Dermis blood vessel endothelial cell (primary cell): ENCODE measurements at places on chromosomes 1 and 21. TPM values are rescaled to one million over a fixed set of nuclear protein-coding genes. Genes with fewer than 3 reads are reported as not detected.

The GJA9 gene
- total RNA-seq: not detected in 2 replicates

The RPL5 gene
- 892 and 958 TPM in 2 replicates for total RNA-seq

The ZSWIM5 gene
- total RNA-seq: 5.8 and 6.5 TPM in 2 replicates

The GBP6 gene
- under 0.01 TPM in 1 of 2 replicates, not detected in the other for total RNA-seq

The SEMA4A gene
- 0.68 and 0.74 TPM in 2 replicates for total RNA-seq

The SAMD13 gene
- total RNA-seq: 1.0 and 1.5 TPM in 2 replicates

The NHLH2 gene
- not detected in 2 replicates for total RNA-seq

The ZNF648 gene
- total RNA-seq: not detected in 2 replicates

The PPIAL4G gene
- total RNA-seq: not detected in 2 replicates

The KLHL21 gene
- 25.9 and 31.7 TPM in 2 replicates for total RNA-seq

The DNAH14 gene
- total RNA-seq: 9.2 and 9.5 TPM in 2 replicates

The OXCT2 gene
- 2.9 and 7.0 TPM in 2 replicates for total RNA-seq

The FAM3B gene
- total RNA-seq: not detected in 2 replicates

The IGSF3 gene
- 24.8 and 29.4 TPM in 2 replicates for total RNA-seq

The THEMIS2 gene
- 21.8 and 27.9 TPM in 2 replicates for total RNA-seq

The GBP4 gene
- 13.9 and 25.4 TPM in 2 replicates for total RNA-seq

The ETV3L gene
- total RNA-seq: not detected in 2 replicates

The RHBDL2 gene
- 0.28 and 0.51 TPM in 2 replicates for total RNA-seq

The LAX1 gene
- 0.19 TPM in 1 of 2 replicates, not detected in the other for total RNA-seq

The TGFB2 gene
- 36.2 and 38.6 TPM in 2 replicates for total RNA-seq

The S100A7 gene
- total RNA-seq: not detected in 2 replicates

The ADAMTS5 gene
- total RNA-seq: 0.33 and 0.34 TPM in 2 replicates

The DFFB gene
- 13.7 and 14.8 TPM in 2 replicates for total RNA-seq

The ORC1 gene
- 2.9 and 11.2 TPM in 2 replicates for total RNA-seq

The GJB5 gene
- total RNA-seq: 0.17 TPM in 1 of 2 replicates, not detected in the other

The SLC1A7 gene
- total RNA-seq: not detected in 2 replicates

The DYNLT4 gene
- total RNA-seq: 0.14 TPM in 1 of 2 replicates, not detected in the other

The ANGPTL3 gene
- total RNA-seq: not detected in 2 replicates

The ANKRD45 gene
- total RNA-seq: 0.05 and 0.17 TPM in 2 replicates

The COL11A1 gene
- under 0.01 and 0.05 TPM in 2 replicates for total RNA-seq

The KRTAP8-1 gene
- not detected in 2 replicates for total RNA-seq

The WNT9A gene
- 1.8 and 2.9 TPM in 2 replicates for total RNA-seq

The FNDC5 gene
- 0.85 and 0.88 TPM in 2 replicates for total RNA-seq

The DCDC2B gene
- total RNA-seq: not detected in 2 replicates

The B3GALT5 gene
- total RNA-seq: under 0.01 and 0.05 TPM in 2 replicates

The FAM72A gene
- 5.9 and 8.0 TPM in 2 replicates for total RNA-seq

The SOAT1 gene
- 15.1 and 28.7 TPM in 2 replicates for total RNA-seq

The BACE2 gene
- total RNA-seq: 571 and 696 TPM in 2 replicates
